ENCODE measurements at places on chromosomes 4 and X.

GRCh38 chrX:7110821-7111276 is 36.7 kb upstream of the STS start:
- DNase-seq: no peak

DNA sequence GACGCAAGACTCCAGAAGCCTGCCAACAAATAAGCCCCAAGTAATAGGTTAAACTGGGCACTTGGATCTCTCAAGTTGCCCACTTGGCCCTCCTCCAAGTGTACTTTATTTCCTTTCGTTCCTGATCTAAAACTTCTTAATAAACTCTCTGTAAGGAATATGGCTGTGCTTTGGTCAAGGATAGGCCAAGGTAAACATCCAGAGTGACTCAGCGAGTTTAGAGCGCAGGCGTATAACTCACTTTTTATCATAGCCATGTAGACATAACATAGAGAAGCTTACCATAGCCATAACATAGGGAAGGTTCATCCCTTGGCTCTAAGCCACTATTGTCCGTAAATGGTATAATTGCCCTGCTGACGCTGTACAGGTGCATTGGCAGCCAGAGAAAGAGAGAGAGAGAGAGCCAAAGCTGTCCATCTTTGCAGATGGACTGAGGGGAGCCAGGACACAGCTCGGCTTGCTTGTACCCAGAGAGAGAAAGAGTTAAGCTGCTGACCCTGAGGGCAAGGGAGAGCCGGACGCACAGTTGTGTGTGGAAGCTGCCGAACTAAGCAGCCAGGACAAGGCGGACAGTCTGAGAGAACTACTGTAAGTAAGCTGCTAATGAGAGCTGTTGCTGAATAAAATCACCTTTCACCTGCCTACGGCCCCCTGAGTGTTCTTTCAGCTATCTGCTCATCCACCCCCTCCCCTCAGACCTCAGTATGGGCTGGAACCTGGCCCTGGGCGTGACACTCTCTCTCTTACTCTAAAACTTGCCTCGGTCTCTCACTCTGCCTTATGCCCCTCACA is 1.8 kb downstream of the TLR1 start:
- DNase-seq: no peak

- DNase-seq: no peak
These were observed 134.7 kb downstream of the LHFPL1 start for GRCh38 chrX:112545051-112545450.

- DNase-seq: no peak
These were observed 1.4 kb downstream of the TEX13D start for GRCh38 chrX:124333862-124334261.

DNA sequence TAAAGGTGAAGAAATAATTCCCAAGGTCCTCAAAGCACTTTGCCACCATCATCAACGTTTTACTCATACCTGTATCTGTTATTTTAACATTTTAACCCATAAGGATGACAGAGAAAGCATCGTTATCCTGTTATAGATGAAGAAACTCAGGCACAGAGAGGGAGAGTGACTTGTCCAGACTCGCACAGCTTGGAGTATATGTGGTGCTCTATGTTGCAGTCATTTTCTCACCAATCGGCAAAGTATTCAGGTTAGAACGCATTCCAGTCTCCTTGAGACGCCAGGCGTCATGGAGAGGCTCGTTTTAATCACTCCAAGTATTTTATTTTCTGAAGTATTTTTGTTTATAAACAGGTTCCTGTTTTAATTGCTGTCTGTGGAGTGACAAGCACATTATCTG is 73.5 kb downstream of the IRF2 start:
- DNase-seq: no peak

- no peak for DNase-seq
These were observed 62.3 kb downstream of the TMA16 start for GRCh38 chr4:163556650-163557391.

- DNase-seq: no peak
These were observed 112.8 kb upstream of the ATXN3L start for GRCh38 chrX:13432414-13433297.
